Stimulated activated CD8-positive, alpha-beta memory T cell treated with anti-CD3 and anti-CD28 coated beads, Interleukin-15, amount 100 ng/mL, for 4 hours (primary cell): ENCODE measurements at places on chromosomes 13 and 19.

DNA sequence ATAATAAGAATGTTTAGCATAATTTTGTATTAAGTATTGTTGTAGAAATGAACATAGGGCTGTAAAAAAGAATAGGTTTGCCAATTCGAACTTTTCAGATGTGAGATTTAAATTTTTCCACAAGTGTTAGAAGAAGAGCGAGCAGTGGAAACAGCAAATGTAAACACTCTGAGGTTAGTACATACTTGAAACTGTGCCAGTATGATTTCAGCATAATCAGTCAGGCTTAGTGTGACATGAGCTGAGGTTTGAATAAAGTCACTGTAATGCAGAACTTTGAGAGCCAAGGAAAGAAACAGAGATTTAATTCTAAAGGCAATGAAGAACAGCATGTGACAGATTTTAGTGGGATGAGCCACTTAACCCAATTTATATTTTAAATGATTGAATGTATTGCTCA, 2166.4 kb downstream of the PCDH9 start:
- DNase-seq = no peak

GRCh38 chr19:33740811-33741396, 55.8 kb upstream of the KCTD15 start:
- no peak for DNase-seq

DNA sequence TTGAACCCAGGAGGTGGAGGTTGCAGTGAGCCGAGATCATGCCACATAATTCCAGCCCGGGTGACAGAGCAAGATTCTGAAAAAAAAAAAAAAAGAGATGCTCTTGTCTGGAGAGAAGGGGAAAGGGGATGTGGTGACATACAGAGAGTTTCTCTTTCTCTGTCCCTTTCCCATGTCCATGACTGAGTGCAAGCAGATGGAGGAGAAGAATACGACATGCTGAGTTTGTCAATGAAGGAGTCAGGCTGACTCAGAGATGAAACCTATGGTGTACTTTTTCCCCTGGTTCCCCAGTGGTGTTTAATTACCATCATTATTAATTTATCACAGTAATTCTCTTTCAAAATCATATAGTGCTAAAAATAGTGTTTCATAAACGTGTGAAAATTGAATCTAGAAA, 448.8 kb downstream of the FOXO1 start:
- no peak for DNase-seq

GRCh38 chr19:6014551-6015135, 36.7 kb upstream of the RANBP3 start:
- DNase-seq = no peak

GRCh38 chr13:113928685-113929627, 44.9 kb downstream of the C13orf46 start:
- no peak for DNase-seq

DNA sequence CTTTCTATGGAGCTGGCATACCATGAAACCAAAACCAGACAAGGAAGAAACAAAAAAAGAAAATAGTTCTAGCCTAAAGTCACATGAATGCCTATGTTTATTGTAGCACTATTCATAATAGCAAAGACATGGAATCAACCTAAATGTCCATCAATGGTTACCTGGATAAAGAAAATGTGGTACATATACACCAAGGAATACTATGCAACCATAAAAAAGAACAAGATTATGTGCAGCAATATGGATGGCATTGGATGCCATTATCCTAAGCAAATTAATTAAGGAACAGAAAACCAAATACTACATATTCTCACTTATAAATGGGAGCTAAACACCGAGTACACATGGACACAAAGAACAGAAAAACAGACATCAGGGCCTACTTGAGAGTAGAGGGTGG, 10.5 kb downstream of the ZNF780A start:
- no peak for DNase-seq

GRCh38 chr19:49997709-49998108, 27.5 kb downstream of the VRK3 start:
- no peak for DNase-seq

DNA sequence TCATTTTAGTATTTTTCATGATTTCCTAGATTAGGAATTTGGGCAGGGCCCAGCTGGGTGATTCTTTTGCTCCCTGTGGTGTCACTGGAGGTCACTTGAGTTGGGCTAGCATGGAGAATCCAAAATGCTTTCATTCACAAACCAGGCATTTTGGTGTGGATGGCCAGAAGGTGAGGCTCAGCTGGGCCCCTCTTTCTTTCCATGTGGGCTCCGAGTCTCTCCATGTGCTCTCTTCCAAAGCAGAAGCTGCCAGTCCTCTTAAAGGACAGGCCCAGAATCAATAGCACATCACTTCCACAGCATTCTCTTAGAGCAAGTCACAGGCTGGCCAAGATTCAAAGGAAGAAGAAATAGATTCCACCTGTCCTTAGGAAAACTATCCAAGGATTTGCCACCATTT, 21.8 kb upstream of the IGLON5 start:
- no peak for DNase-seq

- DNase-seq = no peak
These were observed 362.4 kb downstream of the KCTD12 start for GRCh38 chr13:76523740-76524340.

GRCh38 chr13:24012648-24013047, 115.3 kb upstream of the C1QTNF9B start:
- DNase-seq = no peak

DNA sequence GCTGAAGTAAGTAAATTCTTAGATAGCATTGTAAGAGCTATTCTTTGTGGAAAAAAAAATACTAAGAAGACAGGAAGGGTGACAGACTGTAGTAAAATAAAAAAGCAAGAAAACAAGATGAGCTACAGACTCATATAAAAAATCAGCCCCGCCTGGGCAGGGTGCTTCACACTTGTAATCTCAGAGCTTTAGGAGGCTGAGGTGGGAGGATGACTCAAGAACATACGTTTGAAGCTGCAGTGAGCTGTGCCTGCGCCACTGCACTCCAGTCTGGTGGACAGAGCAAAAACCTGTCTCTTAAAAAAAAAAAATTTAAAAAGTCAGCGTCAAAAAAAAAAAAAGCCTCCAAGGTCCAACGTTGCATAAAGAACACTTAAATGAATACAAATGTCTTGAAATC, 102.1 kb downstream of the VWA8 start:
- no peak for DNase-seq

DNA sequence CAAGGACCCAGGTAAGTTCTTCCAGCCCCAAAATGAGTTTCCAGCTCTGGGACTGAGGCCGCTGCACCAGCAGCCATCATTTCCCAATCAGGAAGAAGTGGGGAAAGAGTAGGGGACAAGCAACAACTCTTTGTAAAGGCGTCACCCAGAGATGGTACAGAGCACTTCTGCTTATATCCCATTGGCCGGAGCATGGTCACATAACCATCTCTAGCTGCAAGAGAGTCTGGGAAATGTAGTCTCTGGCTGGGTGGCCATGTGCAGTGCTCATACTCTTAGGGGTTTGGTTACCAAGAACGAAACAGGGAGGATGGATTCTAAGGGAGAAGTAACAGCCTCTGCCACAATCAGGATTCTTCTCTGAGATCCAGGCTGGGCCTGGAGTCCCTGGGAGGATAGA, 26.3 kb downstream of the CKM start:
- DNase-seq = no peak

DNA sequence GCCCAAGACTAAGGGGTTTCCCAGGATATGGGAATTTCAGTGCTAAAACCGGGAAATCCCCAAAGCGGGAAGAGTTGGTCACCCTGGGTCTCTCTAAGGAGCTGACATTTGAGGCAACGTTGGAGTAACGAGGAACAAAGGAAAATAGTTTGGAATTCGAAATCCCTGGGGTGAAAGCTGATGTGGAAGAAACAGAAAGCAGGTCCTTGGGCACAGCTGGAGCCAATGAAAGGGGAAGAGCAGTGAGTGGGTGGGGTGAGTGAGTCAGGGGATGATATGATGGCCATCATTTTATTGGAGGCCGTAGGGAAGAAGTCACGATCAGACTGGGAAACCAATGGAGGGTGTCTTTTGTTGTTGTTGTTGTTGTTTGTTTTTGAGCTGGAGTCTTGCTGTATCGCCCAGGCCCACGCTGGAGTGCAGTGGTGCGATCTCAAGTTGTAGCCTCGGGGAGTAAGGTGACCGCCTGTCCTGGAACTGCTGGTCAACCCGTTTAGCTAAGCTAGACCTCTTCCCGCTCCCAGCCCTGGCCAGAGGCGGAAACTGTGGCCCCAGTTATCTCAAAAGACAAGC, 3.4 kb upstream of the RFX2 start:
- DNase-seq = no peak

- DNase-seq = no peak
These were observed 244.2 kb downstream of the NHLRC3 start for GRCh38 chr13:39282400-39282972.

DNA sequence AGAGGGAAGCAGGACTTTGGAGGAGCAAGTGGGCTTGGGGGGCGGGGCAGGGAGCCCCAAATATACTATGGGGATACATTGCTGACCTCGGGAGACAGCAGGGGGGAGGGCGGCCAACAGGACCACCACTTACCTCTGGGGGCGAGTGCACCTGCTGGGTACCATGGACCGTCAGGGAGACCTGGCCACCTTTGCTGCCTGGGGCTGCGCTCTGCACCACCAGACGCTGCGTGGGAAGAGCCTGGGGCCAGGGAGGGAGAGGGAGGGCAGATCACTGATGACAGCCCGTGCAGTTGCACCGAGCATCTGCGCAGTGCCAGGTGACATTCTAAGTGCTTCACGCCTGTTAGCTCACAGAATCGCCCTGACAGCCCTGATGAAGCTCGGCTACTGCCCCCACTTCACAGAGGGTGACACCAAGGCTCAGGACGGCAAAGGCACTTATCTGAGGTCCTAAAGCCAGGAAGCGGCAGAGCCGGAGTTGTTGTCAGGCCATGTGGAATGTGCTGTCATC, 24.1 kb downstream of the RFX1 start:
- no peak for DNase-seq

DNA sequence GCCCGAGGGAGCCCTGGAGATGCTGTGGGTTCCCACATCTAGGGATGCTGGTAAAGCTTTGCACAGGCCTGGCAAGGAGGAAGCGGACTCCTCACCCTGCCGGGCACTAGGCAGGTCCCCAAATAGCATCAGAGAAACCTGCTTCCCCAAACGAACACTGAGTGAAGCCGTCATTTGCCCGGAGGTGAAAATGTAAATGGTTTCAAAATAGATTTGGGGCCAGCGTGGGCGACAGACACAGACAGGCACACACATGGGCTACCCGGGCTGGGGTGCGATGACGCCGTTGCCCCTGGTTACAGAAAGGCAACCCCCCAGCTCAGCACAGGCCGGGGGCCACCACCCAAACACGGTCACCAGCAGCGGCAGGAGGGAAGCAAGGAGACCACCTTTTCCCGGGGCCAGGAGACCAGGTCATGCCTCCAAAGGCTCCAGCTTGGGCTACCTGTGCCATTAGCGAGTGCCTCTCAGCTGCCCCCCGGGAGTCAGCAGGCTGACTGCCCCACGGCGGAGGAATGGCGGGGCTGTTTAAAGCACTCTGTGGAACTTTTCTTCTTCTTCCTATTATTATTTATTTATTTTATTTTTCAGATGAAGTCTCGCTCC, 47.5 kb upstream of the NDUFS7 start:
- DNase-seq = no peak

DNA sequence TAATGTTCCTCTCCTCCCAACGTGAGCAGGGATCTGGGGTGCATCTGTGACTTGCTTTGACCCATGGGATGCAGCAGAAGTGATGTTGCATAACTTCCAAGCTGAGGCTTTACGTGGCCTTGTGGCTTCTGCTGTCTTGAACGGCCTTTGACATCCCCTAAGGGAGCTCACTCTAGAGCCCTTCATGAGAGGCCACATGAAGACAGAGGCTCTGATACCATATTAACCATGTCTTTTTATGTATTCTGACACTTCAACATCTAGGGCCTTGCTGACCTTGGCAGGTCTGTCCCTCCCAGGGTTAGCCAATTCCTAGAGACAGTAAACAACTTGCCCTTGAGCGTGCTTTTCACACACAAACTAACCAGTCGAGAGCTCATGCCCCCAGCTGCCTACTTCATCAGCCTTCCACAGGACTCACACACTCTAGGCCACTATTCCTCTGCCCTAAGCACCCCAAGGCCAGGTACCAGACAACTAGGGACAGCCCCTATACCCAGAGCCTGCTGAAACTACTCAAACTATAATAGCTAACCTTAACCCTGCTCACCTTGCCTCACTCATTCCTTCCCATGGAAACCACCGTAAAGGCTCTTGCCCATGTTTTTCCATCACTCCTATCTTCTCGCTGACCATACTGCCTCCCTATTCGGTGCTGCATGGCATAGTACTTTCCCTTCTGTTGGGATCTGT, 45.4 kb downstream of the CCDC70 start:
- DNase-seq = no peak

DNA sequence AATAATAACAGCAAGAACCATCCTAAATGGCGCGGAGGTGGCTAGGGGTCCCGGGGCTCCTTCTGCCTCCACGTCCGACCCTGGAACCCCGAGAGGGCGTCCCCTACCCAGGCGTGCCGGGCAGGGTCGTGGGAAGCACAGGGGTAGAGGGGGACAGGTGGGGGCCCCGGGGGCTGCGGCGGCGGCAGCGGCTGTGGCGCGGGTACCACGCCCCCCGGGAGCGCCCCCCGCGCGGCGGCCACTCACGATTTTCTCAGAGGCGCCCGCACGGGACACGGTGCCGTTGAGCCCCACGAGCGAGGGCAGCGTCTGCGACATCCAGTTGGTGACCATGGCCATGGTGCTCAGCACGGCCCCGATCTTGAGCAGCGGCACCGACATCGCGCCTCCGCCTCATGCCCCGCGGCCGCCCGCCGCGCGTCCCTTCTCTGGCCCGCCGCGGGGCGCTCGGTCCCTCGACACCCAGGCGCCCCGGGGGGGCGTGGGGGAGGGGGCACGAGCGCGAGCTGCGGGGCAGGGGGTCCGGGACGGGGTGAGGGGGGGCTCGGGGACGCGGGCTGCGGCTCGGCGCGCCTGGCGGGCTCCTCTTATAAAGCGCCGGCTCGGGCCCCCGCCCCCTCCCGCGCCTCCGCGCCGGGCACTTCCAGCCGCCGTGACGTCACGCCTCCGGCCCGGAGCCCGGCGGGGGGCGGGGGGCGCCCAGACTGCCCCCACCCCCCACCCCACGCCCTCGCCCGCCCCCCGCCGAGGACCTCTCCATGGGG, 22.9 kb downstream of the OLFM2 start:
- DNase-seq = no peak

DNA sequence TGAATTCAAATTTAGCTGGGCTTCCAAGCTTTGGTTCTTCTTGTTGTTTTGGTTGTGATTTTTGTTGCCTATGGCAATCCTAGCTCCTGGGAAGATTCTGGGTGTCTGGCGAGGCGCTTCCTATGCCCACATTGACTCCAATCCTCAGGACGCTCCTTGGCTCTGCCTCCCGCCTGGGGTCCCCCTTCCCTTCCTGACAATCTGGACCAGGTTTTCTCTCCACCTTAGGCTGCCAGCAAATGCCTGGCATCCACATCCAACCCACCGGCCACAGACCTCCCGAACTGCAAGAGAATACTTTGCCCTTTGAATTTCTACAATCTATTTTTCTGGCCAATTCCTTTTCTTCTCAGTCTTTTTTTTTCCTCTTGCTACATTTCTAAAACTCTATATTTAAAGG, 186.9 kb upstream of the UBL3 start:
- no peak for DNase-seq

DNA sequence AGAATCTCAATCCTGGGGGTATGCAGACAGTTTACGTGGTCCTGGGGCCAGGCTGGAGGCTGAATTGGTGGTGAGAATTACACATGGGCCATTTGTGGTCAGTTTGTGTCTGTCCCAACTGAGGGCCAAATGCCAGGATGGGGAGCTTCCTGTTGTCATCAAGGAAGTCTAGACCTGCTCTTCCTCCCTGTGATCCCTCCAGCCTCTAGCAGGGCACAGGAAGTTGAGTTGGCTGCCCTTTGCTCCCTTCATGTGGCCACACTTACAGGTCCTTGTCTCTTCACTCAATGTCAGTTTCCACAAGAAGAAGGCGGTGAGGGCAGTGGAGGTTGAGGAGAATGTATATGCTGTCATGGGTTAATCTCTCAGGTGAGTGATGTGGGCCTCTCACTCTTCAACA, 30.1 kb downstream of the SIGLEC7 start:
- no peak for DNase-seq
